ENCODE measurements at places on chromosomes 5 and 9.

DNA sequence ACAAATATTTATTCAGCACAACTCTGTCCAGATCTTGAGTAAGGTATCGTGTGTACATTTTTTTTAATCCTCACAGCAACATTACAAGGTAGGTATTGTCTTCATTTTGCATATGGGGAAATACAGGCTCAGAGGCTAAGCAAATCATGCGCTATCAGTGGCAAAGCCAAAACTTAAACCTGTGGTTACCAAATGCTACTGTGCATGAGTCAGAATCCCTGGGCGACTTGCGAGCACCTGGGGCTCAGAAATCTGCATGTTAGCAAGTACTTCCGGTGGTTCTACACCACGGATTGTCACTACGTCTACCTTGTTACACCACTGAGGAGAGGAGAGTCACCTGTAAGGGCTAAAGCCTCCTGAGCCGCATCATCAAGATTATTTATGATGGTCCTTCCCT lies 21.3 kb downstream of the C5orf58 start:
- no peaks in the 10 kb centered on the region for H3K27me3 ChIP-seq
- no peak for DNase-seq
- no peaks in the 10 kb centered on the region for H3K4me1 ChIP-seq
- H3K4me3 ChIP-seq = no peak overlapping the region
- no peak overlapping the region for H3K27ac ChIP-seq
- peaks cover 99% of the 10 kb centered on the region for H3K36me3 ChIP-seq

- H3K27ac ChIP-seq = no peak overlapping the region
- no peaks in the 10 kb centered on the region for H3K27me3 ChIP-seq
- H3K36me3 ChIP-seq = no peaks in the 10 kb centered on the region
- H3K4me3 ChIP-seq = no peak overlapping the region
- peaks cover 23% of the 10 kb centered on the region for H3K4me1 ChIP-seq
Observed at GRCh38 chr5:72522607-72523006, 15.4 kb upstream of the ZNF366 start.

DNA sequence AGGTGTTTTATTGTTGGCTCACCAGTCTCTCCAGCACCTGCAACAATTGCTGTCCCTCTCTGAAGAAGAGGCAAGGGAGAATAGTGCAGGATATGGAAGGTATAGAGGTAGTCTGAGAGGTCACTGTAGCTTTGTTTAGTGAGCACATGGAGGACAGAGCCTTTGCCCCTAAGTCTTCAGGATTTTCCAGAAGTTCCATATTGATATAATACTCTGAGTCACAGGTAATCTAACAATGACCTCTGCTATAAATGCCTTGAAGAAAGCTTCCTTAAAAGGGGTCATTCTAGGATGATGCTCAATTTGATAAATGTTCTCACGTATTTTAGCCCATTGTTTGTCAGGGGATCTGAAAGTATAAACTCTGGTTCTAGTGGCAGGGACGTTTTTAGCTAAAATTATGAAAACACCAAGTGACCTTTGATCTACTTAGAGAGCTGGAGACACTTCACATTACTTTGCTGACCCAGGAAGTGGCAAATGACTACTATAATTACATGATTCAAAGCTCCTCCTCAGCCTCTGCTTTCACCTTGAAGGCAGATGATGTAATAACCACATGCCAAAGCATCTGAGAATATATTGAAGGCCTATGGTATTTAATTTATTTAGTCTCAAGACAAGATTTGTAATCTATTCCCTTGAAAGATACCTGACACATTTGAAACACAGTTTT lies 366.9 kb upstream of the NUDT12 start:
- H3K4me1 ChIP-seq = no peaks in the 10 kb centered on the region
- no peak for DNase-seq
- no peak overlapping the region for H3K4me3 ChIP-seq
- no peak overlapping the region for H3K27ac ChIP-seq
- no peaks in the 10 kb centered on the region for H3K36me3 ChIP-seq
- no peaks in the 10 kb centered on the region for H3K27me3 ChIP-seq

- H3K4me1 ChIP-seq = no peaks in the 10 kb centered on the region
- DNase-seq = no peak
- peaks cover 44% of the 10 kb centered on the region for H3K27me3 ChIP-seq
- H3K4me3 ChIP-seq = no peak overlapping the region
- no peak overlapping the region for H3K27ac ChIP-seq
Observed at GRCh38 chr9:116157436-116158138, 4.0 kb downstream of the PAPPA start.

GRCh38 chr5:39231705-39232525 lies 12.6 kb upstream of the FYB1 start:
- H3K4me1 ChIP-seq = peaks cover 38% of the 10 kb centered on the region
- peaks cover 10% of the 10 kb centered on the region for H3K36me3 ChIP-seq
- DNase-seq = no peak

DNA sequence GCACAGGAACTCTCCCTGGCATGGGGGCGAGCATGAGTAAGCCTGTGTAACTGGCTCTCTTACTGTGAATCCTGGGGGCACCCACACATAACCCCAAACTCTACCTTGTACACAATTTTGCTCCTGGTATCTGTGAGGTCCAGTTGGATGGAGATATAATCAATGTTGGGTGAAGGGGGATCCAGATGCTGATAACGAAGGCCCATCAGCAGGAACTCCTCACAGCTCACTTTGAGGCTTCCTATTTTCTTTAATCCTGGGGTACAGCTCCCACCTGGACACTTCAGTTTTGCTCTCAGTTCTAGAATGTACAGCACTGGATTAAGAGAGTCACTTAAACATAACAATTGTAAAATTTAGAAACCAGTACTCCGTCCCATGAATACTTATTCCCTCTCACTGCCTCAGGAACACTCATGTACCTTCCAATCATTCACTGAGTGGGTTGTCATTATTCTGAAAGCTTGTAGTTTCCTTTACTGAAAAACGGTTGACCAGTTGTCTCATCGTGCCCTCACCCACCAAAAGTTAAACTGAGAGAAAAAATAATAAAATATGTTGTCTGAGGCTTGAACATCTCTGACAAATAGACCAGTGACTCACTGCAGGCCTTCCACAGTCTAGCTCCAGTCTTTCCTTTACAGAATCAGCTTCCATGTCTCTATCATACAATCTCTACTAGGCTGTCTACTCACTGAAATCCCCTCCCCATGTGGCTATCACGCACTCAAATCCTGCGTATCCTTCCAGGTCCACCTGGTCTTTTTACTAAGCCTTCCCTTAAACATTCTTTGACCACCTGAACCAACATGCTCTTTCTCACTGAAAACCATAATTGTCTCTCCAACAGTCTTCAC lies 52.6 kb downstream of the FREM1 start:
- H3K36me3 ChIP-seq = no peaks in the 10 kb centered on the region
- H3K4me3 ChIP-seq = no peak overlapping the region
- no peak overlapping the region for H3K27ac ChIP-seq
- DNase-seq = no peak
- H3K27me3 ChIP-seq = no peaks in the 10 kb centered on the region

- H3K4me3 ChIP-seq = peak overlapping the region; percentile 47
- peaks cover 54% of the 10 kb centered on the region for H3K36me3 ChIP-seq
- H3K4me1 ChIP-seq = peaks cover 44% of the 10 kb centered on the region
- no peaks in the 10 kb centered on the region for H3K27me3 ChIP-seq
- peak overlapping the region; percentile 78 for H3K27ac ChIP-seq
Observed at GRCh38 chr5:95808686-95809413, 13.7 kb downstream of the GLRX start.

- peaks cover 91% of the 10 kb centered on the region for H3K4me1 ChIP-seq
- H3K27ac ChIP-seq = peak overlapping the region; percentile 97
- peak; percentile 97 for DNase-seq
- H3K27me3 ChIP-seq = no peaks in the 10 kb centered on the region
- peak overlapping the region; percentile 52 for H3K4me3 ChIP-seq
Observed at GRCh38 chr9:36151316-36152210, 15.0 kb downstream of the GLIPR2 start.

DNA sequence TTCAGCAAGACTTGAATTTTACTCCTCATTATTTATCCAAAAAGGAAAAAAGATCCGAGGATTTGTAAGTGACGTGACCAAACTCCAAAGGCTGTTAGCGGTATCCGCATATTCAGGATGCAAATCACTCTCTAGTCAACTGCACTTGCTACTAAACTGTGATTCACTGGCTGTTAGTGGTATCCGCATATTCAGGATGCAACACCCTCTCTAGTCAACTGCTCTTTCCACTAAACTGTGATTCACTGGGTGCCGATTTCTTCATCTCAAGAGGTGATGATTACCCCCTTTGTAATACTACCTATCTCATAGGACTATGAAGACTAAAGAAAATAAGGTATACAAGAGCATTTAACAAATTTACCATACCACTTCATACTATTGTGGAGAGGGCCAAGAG lies 5.7 kb downstream of the MAPKAP1 start:
- peaks cover 7% of the 10 kb centered on the region for H3K36me3 ChIP-seq
- H3K27ac ChIP-seq = no peak overlapping the region
- H3K4me3 ChIP-seq = no peak overlapping the region
- no peak for DNase-seq

DNA sequence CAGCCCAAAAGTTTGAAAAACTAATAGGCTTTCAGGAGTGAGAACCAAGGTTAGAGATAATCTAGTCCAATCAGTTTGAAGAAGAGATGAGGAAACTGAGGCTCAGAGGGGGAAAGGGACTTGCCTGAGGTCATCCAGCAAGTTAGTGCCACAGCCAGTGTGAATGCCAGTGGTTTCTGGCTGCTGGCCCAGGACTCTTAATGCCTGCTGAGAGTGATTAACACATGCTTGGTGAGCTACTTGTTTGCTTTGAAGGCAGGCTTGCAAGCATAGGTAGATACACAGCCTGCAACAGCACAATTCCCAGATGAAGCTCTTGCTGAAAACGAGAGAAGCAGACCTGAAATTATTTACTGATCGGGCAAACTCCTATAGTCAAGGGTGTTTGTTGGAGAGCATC lies 591.6 kb upstream of the SGCD start:
- H3K27me3 ChIP-seq = no peaks in the 10 kb centered on the region
- H3K4me1 ChIP-seq = no peaks in the 10 kb centered on the region
- no peak overlapping the region for H3K27ac ChIP-seq
